ENCODE measurements at places on chromosomes 7 and 10. TPM values are rescaled to one million over a fixed set of nuclear protein-coding genes. Genes with fewer than 3 reads are reported as not detected.

The TUBAL3 gene
- total RNA-seq: not detected

The FAM25G gene
- not detected for total RNA-seq

The GPR141 gene
- total RNA-seq: not detected

The SAP25 gene
- 37.0 TPM for total RNA-seq

The FAM241B gene
- total RNA-seq: 6.1 TPM

The NOD1 gene
- 16.1 TPM for total RNA-seq

The ZNF117 gene
- 5.3 TPM for total RNA-seq

Measured in activated naive CD4-positive, alpha-beta T cell treated with anti-CD3 and anti-CD28 coated beads, Interleukin-2, amount 10 ng/mL, durations not matched to agents 5 hours and 36 hours (primary cell).